A549 (cell line): ENCODE measurements at places on chromosomes 2 and 18.

DNA sequence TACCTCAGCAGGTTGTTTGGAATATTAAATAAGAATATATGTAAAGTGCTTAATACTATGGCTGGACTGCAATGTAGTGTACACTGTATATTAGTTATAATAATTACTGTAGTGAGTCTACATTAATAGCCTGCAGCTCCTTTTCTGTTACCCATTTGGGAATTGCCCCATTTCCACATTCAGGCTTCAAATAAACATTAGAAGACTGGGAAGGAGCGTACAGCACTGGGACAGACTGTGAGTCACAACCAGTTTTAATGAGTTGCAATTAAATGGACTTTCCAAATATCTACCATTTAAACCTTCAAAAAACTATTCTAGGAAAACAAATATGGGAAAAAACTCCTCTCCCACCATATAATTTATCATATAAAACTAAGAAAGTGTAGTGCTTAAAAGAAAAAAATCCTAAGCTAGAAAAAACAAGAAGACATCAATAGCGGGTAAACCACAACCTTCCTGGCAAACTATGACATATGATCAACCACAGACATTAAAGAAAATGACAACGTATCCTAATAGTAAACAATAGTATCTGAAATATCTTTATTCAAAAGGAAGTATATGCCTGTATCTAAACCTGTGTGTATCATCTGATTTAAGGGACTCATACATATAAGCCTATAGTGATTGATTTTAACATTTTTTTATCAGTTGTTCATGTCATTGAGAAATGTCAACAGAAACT is 86.1 kb downstream of the TRIP12 start:
- DNase-seq = no peak

- no peak for DNase-seq
Observed at GRCh38 chr18:35059280-35059927, 18.2 kb downstream of the MAPRE2 start.

GRCh38 chr2:135258193-135258592 is 206.1 kb downstream of the RAB3GAP1 start:
- DNase-seq = no peak

GRCh38 chr2:107627164-107627563 is 199.5 kb upstream of the RGPD4 start:
- no peak for DNase-seq

DNA sequence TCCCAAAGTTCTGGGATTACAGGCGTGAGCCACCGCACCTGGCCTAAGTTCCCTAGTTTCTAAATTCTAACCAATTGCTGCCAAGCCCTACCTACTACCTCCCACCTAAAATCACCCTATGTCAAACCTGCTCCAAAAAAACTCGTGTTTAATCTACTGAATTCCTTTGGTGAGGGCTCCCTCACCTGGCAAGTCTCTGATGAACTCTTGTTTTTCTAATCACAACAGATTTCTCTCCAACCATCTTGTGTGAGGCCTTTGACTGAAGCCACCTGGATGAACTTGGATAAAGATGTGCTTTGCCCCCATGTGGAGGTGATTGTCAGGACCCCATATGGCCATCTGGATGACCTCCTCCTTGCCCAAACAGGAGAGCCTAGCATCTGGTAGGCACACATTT is 17.4 kb upstream of the SLC35G4 start:
- no peak for DNase-seq
